Activated T-helper 1 cell treated with Interleukin-2 at 50 U/mL for 16 hours (primary cell): ENCODE measurements at places on chromosomes 1 and 21.
A peak's percentile ranks its signal among the peaks of the same experiment; 100 is the strongest.

DNA sequence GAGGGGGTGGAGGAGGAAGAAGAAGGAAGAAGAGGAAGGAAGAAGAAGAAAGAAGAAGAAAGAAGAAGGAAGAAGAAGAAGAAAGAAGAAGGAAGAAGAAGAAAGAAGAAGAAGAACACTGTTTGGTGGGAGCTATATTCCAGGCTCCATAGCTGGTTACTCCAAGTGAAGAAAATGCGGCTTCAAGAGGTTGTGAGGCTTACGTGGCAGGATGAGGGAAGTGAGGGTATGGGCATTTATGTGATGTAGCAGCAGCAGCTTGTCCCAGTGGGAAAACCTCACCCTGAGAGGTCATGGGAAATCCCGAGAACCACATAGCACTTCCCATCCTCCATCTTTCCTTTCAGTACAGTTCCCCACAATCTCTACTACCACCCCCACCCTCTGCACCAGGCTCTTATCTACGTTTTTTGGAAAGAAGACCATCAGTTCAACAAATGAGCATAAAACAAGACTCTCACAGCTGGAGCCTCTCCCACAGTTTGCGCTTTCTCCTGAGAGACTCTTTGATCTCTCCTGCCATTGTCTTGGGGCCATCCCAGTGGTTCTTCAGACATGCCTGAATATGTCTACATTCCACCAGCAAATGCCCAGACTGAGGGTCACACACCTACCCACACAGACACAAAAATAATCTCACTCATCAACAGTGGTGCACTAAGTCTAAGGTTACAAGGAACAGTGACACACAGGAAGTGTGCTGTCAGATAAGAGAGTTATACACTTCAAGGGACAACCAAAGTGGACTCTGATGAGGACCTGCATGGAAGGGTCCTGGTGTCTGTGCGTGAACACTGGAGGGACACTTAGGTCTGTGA lies 77.9 kb upstream of the KCNJ15 start:
- DNase-seq = no peak

DNA sequence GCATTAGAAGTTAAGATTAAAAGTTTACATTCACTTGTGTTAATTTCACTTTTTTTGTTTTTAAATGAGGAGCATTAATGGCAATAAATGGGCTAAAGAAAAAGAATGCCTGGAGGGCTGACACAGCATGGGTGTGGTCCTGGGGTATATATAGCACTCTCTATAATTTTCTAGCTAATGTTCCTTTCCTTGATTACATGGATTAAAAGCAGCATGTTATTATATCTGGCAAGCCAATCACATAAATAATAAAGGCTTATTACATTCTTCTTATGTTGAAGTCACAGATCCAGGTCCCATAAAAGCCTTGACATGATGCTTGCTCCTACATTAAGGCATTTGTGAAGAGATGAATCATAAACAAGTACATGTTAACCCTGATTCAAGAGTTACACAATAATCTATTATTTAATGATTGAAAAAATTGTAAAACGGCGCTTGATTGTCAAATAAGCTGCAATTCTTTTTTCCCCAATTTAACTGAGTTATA lies 91.4 kb downstream of the LYPLAL1 start:
- DNase-seq = no peak

- no peak for DNase-seq
Observed at GRCh38 chr1:233081735-233082134, 131.3 kb downstream of the NTPCR start.

GRCh38 chr1:243596431-243597062 lies 253.5 kb downstream of the AKT3 start:
- DNase-seq = no peak

DNA sequence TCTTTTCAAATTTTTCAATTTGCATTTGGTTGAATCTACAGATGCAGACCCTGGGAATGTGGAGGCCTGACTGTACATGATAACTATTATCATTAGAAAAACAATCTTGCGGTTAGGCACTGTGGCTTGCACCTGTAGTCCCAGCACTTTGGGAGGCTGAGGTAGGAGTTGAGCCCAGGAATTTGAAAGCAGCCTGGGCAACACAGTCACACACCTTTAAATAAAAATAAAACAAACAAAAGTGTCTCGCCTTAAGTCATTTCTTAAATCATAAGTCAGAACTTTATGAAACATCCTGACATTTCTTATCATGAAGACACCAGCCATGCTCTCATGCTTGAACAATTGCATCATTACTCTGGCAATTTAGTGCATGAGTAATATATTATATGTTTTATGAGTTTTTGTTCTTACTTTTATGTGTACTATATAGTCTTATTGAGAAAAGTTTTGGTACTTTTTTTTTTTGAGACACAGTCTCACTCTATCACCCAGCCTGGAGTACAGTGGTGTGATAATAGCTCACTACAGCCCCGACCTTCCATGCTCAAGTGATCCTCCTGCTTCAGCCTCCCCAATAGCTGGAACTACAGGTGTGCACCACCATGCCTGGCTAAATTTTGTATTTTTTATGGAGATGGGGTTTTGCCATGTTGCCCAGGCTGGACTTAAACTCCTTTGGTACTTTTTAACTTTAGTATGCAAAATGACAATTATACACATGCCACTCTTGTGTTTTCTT lies 7.8 kb downstream of the TBX19 start:
- DNase-seq = no peak

GRCh38 chr1:35030756-35031446 lies 844 bp downstream of the ZMYM6 start:
- peak; percentile 8 for DNase-seq

DNA sequence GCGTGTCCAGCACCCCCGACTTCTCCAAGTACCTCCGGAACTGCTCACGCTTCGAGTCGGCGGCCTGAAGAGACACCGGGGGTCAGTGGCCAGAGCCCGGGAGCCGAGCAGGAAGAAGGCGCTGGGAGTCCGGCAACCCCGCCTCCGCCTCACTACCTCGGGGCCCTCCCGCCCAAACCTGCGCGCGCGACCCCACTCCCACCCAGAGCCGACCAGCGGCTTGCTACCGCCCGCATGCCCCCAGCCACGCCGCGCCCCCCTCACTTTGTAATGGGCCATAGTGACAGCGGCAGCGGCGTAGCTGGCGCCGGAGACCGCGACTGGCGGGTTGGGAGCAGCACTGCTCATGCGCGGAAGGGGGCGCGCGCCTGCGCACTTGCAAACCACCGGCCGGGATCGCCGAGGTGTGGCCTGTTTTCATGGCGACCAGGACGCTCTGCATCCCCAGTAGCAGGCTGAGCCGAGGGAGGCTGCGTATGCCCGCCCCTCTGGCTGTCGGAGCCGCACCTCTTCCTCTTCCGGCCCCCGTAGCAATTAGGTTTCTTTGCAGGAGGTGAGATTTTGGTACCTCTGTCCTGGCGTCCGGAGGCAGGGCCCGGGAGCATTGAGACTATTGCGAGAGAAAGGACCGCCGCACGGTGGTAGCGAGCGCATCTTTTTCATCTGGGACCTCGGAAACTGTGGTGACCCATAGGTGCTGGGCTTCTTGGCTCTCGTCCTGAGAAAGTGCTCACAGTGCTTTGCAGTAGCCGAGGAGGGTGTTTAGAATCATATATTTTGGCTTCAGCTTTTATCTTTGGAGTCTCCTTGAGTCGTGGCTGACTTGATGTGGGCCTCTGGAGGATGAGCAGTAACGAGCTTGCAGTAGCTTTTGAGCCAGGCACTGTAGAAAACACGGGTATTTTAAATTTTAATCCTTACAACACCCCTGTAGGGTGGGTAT lies at the start of gene MYCBP:
TSS of gene MYCBP (minus strand) at position 322 of the 943 bp plus-strand sequence. CDS start at position 279, 43 bp downstream.
- DNase-seq = peak; percentile 97

DNA sequence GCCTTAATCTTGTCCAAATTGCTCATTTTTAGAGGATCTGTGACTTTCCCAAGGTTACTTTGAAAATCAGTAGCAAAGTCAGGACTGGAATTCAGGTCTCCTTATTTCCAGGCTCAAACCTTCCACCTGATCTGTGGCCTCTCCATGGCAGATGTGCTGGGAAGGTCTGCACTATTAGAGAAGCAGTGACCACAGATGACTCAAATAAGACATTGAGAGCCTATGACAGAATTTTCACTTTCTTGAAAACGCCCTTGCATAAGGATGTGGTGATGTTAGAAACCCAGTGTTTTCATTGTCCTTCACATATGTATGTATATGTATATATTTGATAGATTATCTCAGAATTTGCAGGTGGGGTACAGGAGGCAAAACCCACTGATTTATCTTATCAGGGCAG lies 45.3 kb downstream of the TTC39A start:
- DNase-seq = no peak

- DNase-seq = no peak
Observed at GRCh38 chr1:62269851-62270495, 49.3 kb downstream of the KANK4 start.
